NCI-H1092 (cell line): ENCODE measurements at places on chromosomes 12 and 14.

- no peak for DNase-seq
Observed at GRCh38 chr12:85043829-85044228, 7.7 kb downstream of the LRRIQ1 start.

DNA sequence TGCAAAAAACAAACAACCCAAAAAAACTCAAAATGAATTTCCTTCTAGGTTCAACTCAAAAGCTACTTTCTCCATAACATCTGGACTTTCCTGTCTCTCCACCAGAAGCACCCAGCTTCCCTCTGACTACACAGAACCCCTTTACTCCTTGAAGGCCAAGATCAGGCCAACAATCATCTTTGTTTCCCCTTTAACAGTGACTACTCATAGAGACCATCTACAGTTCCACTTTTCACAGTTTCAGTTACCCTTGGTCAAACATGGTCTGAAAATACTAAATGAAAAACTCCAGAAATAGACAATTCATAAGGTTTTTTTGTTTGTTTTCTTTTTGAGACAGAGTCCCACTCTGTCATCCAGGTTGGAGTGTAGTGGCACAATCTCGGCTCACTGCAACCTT, 11.8 kb downstream of the GCH1 start:
- no peak for DNase-seq

DNA sequence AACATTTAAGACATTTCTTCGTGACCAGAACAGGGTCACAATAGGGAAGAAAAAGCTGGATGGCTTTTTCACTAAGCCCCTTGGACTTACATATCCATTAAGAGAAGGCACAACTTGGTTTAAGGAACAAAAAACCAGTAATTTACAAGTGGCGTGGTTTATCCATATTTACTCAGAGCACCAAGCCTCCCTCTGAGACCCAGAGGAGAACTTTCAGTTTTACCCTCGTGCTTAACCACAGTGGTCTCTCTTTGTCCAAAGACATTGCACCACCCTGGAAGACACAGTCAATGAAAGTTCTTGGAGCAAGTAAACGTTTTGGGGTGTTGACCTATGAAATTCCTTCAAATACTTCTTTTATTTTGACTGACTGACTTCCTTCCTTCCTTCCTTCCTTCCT, 52.5 kb downstream of the SSPN start:
- DNase-seq, result no peak

DNA sequence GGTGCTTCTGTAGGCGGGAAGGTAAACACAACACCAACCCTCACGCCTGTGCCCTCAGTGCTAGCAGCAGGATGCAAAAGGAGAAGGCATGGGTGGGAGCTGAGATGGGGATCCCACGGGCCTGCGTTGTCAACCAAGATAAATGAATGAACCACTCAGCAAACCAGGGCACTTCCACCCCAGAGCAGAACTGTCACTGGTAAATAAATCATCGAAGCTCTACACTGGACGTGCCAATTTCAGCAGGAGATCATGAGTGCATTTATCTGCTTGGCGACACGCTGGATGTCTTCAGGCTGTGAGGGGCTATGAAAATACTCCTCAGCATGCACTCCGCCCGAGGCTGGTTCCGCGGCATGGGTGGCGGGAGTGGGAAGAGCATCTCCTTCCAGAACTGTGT, 33.2 kb downstream of the HSPB8 start:
- no peak for DNase-seq

DNA sequence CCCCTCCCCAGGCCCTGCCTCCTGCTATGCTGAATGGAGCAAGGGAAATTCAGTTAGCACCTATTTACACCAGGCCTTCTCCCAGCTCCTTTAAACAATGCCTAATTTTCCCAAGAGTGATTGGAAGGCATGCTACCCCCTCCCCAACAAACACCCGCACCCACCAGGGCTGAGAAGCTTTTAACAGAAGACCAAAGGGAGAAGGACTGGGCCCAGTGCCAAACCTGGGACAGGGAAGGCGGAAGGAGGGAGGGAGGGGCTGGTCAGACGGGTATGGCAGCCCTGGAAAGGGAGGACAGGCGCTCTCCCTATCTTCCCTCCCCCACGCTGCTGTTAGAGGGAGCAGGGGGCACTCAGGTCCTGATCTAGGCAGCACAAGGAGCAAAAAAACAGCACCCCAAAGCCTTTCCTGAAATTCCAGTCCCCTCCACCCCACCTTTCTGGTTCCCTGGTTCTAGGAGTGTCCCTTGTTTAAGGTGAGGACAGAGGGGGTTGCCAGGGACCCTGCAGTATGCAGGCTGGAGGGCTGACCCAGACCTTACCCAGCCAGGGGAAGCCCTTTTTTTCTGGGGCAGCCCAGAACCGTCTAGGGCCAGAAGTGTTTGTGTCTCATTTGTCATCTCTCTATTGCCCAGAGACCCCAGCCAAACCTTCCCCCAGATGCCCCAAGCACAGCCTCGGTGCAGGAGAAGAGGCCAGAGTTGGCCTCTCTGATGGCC, 2.4 kb upstream of the KRT8 start:
- peak; percentile 43 for DNase-seq

GRCh38 chr14:93115821-93116675, at the start of gene ITPK1:
Gene ITPK1 (minus strand): TSS chr14:93115925. CDS start chr14:93115163, 762 bp downstream.
- peak; percentile 9 for DNase-seq

DNA sequence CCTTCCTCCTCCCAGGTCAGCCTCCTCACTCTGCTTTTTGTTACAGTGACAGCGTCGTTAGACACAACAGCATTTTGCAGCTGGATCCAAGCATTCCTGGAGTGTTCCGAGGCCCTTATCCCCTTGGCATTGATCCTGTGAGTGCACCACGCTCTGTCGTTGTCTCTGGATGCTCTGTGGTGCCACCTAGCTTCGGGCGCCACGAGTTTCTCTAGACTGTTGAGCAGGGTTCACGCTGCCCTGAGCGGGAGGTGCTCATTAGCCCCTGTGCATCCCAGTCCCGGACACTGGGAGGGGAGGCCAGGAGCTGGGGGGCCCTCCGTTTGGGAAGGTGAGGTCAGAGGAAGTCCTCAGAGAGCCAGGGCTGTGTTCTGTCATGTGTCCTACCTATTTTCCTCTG, 17.3 kb upstream of the DNAH10 start:
- DNase-seq, result no peak

DNA sequence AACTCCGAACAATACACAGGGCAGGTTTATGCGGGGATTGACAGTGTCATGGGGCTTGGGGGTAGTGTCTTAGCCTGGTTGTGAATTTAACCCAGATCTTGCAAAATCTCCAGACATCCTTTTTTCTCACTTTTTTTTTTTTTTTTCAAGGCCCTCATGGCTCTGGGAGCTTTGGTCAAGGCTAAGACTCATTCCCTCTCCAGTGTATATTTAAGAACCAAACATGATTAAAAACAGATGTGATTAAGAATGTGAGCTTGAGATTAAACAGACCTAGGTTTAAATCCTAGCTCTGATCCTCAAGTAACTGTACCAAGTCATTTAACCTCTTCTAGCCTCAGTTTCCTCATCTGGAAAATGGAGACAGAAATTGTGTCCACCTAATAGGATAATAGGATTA, 151.7 kb upstream of the FUT8 start:
- no peak for DNase-seq

DNA sequence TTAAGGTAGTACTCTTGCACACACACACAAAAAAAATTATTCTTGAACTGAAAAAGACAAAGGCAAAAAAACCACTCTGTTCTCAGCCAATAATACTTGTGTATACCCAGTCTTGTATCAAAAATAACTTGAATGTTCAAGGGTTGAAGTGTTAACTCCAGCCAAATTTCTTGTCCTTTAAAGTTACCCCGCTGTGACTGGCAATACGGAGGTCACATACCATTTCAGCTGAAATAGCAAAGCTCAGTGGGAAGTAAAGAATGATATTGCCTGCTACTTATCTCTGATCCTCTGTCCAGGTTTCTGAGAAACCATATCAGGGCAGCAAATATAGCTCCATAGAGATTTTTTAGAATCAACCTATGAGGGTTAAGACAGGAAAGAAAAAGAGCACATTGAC, 167.4 kb downstream of the C12orf50 start:
- no peak for DNase-seq

DNA sequence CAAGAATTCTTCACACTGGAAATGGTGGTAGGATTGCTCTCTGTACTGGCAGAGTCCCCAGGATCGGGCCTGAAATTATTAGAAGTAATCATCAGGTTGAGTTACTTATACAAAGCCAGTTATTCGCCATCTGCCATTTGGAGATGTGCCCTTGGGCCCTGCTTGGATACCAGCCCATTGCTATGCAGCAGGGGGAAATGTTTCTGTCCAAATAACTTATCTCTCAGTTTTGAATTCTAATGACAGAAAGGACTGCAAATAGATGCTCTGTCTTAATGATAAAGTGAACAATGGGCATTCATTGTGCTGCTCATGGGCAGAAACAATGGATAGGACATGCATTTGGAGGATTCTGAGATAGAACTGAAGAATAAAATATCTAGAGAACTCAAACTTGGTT, 139.1 kb upstream of the PELI2 start:
- DNase-seq, result peak; percentile 13

DNA sequence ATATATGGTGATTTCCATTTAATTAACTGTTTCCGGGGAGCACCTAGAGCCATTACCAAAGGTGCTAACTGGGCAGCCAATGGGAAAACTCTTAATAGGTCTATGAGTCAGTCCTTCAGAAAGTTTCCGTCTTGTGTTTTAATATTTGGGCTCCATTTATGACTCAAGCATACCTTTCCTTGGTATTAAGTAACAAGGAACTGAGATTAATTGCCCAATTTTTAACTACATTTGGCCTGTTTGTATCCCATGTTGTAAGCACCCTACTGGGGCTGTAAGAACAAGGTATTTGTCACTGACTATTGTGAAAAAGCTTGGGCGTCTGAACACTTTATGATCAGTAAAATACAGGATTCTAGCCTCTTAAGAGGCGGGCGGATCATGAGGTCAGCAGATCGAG, 62.8 kb upstream of the FOXN3 start:
- DNase-seq, result no peak

GRCh38 chr12:68102731-68103130, 56.8 kb downstream of the IFNG start:
- DNase-seq, result no peak

GRCh38 chr12:100956311-100956852, 161.8 kb downstream of the ANO4 start:
- no peak for DNase-seq

DNA sequence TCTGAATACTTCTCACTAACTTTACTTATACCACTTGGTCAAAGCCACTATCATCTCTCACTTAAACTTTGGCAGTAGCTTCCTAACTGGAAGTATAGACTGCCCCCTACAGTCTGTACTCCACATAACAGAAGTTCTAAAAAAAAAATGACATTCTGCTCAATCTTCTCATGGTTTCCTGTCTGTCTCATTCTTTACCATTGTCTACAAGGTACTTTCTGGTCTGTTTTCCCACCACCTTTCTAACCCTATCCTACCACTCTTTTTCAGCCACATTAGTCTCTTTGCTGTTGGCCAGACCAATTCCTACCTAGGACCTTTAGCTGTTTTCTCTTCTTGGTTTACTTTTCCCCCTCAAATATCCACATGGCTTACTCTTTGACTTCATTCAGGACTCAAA, 14.7 kb downstream of the CPSF6 start:
- no peak for DNase-seq

GRCh38 chr14:102203382-102203781, 63.7 kb downstream of the WDR20 start:
- DNase-seq, result no peak

DNA sequence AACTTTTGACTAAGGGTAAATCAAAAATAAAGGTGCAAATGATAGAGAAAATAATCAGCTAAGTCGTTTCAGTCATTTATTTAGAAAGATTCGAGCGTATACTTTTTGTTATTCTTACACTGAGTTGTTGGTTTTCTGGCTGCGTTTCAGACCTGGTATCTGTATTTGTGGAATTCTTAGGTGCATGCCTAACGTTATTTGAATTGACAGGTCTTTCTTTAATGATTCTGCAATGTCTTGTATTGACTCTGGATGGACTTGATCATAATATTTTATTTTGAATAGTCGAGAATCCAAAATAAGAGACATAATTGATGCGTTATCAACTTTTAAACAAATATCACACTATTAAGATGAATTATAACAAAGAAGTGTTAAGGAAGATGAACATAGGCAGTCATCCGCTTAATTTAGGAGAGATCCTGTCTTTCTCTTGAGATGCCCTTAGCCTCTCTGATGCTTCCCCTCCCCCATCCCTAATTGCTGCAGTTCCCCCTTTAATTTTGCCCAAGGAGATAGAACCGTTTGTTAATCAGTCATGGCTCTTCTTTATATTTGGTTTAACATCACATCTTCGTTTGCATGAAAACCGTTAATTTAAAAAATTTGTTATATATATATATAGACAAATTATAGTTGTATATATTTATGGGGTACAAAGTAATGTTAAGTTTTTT, 1.8 kb downstream of the ALX1 start:
- no peak for DNase-seq

GRCh38 chr14:98916036-98916435, 356.0 kb downstream of the BCL11B start:
- DNase-seq, result no peak

DNA sequence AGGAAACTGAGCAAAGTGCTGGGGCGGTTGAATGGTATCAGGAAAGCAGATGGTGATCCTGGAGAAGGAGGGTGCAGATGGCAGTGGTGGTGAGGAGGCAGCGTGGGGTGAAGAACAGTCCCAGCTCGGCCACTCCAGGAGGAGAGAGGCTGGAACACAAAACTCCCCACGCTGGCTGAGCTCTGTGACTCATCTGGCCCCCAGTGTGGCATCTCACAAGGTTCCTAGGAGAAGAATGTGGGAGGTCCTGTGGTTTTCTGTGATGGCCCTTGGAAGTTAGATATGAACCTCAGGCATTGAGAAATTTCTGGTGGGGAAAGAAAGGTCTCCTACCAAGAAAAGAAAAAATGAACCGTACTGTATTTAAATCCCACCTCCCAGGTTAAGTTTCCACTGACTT, 8.0 kb upstream of the NRXN3 start:
- no peak for DNase-seq

GRCh38 chr14:80754696-80755095, 186.8 kb downstream of the CEP128 start:
- DNase-seq, result no peak

DNA sequence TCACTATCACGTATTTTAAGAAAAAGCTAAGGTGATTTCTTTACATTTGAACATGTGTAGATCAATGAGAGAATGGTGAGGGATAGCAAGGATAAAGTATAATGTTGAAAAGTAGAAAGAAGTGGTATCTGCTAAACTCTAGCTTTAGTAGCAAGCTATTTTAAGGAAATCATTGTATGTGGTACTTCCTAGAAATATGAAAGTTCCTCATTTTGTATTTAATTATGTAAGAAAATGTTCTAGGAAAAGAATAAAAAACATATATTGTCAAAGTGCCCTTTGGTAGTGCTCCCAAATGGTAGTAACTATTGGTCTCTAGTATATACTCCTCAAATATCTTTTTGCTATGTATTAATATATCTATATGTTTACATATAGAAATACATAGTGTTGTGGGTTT, 35.7 kb downstream of the RAB21 start:
- no peak for DNase-seq

DNA sequence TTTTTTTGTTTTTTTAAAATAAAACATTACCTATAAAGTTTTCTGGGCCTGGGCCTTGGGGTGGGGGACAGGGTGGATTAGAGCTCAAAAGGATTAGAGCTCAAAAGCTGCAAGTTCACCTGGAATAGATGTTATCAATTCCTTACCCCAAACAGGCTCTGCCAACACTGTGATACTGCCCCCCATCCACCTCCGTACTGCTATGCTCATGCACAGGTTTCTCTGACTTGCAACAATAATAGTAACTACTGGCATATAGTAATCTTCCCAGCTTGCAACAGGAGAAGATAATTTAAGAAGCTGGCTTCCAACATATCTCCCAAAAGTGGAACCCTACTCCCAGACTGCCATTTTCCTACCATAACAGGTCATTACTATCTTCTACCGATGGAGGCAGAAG, 51.3 kb upstream of the SLCO1C1 start:
- no peak for DNase-seq
